Activated T-helper 2 cell treated with anti-CD3 and anti-CD28 coated beads, Interferon-gamma antibody, Interleukin-2, Interleukin-4, amounts not matched to agents 10 μg/mL and 5 μg/mL and 100 μg/mL, durations not matched to agents 14 hours and 24 hours and 36 hours (primary cell): ENCODE measurements at places on chromosomes 5 and 9. TPM values are rescaled to one million over a fixed set of nuclear protein-coding genes. Genes with fewer than 3 reads are reported as not detected.

- H3K4me3 ChIP-seq = no peak overlapping the region
- DNase-seq = no peak
- peaks cover 46% of the 10 kb centered on the region for H3K36me3 ChIP-seq
- peaks cover 3% of the 10 kb centered on the region for H3K27me3 ChIP-seq
- H3K27ac ChIP-seq = no peak overlapping the region
- H3K4me1 ChIP-seq = peaks cover 18% of the 10 kb centered on the region
These were observed 11.6 kb upstream of the ANXA2R start for GRCh38 chr5:43051684-43052083.

DNA sequence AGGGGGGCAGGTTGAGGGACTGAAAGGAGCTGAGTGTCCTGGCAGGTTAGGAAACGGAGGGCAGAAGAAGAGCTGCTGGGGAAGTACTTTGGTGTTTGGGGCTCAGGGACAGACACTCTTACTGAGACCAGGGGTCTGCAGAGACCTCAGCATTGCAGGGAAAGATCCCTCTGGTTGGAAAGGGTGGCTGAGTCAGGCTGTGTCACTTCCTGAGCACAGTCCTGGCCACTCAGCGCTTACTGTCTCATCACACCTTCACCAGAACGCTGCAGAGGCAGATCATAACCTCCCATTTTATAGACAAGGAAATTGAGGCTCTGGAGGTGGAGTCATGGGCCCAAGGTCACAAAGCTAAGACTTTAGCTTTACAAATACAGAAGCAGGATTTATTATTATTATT, 54.3 kb downstream of the LMX1B start:
- no peaks in the 10 kb centered on the region for H3K36me3 ChIP-seq
- no peaks in the 10 kb centered on the region for H3K4me1 ChIP-seq
- no peak for DNase-seq
- no peak overlapping the region for H3K4me3 ChIP-seq
- no peak overlapping the region for H3K27ac ChIP-seq

DNA sequence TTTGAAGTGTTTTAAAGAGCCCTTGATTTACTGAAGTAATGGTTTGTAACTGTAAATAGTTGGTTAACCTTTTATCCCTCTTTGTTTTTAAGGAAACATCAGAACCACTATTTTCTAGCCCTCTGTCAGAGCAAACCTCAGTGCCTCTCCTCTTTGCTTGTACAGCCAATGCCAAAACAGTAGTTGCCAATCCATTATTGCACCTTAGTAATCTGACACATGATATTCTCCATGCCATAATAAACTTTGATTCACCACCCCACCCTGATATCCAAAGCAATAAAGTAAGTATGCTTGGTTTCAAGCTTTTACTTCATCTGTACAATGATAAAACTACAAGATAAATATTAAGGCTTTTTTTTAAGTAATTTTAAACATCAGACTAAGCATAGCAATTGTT, 100.8 kb downstream of the DMXL1 start:
- peaks cover 8% of the 10 kb centered on the region for H3K4me1 ChIP-seq
- H3K27me3 ChIP-seq = no peaks in the 10 kb centered on the region
- H3K4me3 ChIP-seq = no peak overlapping the region
- H3K36me3 ChIP-seq = peaks cover 31% of the 10 kb centered on the region

DNA sequence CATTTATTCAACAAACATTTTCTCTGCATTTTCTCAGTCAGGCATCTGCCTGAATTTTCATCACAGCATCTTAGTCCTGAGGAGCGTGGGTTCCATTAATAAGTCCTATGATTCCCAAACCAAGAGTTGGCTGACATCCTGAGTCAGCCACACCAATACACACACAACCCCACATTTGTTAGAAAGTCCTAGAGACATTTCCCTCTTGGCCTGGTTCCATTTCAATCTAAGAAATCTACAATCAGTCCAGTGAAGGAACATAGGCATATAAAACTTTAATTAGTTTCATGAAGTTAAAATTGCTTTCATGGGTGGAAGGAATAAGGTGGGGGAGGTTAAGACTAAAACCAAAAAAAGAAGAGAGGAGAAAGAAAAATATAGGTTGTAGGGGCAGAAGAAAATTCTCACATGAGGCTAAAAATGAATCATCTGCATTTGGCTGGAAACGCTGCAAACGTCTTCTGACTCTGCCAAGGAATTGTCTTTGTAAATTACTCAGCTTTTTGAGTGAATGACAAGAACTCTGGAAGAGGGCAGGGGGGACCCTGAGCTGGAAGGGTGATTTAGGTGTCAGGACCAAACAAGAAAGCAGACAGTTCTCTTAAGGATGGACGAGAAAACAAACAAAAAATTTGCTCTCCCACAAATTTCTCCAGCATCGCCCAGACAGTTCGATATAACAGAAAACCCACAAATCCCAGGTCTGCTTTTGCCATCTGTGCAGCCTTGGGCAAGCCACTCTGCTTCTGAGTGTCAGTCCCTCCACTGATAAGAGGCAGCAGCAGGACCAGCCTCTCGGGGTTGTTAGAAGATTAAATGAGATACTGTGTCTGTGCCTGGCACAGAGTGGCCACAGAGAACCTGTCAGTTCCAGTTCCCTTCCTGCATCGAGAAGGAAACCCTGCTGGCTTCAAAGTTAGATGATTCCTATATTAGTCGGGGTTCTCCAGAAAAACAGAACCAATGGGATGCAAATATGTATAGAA, 289.7 kb downstream of the CDK5RAP2 start:
- DNase-seq = no peak
- no peaks in the 10 kb centered on the region for H3K4me1 ChIP-seq
- no peaks in the 10 kb centered on the region for H3K27me3 ChIP-seq
- H3K4me3 ChIP-seq = no peak overlapping the region
- H3K36me3 ChIP-seq = no peaks in the 10 kb centered on the region
- H3K27ac ChIP-seq = no peak overlapping the region

GRCh38 chr9:94796687-94797086, 70.2 kb downstream of the AOPEP start:
- no peaks in the 10 kb centered on the region for H3K27me3 ChIP-seq
- peaks cover 1% of the 10 kb centered on the region for H3K4me1 ChIP-seq
- no peak for DNase-seq
- peaks cover 28% of the 10 kb centered on the region for H3K36me3 ChIP-seq
- H3K27ac ChIP-seq = no peak overlapping the region
- H3K4me3 ChIP-seq = no peak overlapping the region

NR5A1 gene
- total RNA-seq = not detected in 2 replicates

ASS1 gene
- total RNA-seq = 2.4 and 3.2 TPM in 2 replicates

FOXD1 gene
- 0.11 and 0.25 TPM in 2 replicates for total RNA-seq
